NB4 (cell line): ENCODE measurements at places on chromosomes 7 and 10.

DNA sequence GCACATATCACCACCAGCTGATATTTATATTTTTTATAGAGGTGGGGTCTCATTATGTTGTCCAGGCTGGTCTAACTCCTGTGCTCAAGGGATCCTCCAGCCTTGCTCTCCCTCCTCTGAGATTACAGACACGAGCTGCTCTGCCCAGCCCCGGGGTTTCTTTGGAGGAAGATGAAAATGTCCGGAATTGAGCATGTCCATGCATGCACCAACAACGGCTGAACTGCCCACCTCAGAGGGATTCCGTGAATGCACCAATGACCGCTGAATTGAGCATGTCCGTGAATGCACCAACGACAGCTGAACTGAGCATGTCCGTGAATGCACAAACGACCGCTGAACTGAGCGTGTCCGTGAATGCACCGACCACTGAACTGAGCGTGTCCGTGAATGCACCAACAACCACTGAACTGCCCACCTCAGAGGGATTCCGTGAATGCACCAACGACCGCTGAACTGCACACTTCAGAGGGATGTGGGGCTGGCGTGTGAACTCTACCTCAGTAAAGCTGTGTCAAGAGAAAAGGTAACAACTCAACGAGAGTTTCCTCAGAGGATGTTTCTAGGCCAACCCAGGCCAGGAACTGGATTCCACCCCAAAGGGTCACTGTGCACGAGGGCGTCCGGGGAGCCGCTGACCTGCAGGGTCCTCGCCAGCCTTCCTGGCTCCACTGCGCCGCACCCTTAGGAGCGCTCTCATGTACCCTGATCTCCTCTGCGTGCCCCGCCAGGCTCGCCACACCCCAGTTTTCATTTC lies 34.9 kb upstream of the INPP5A start:
- DNase-seq, result no peak

- DNase-seq, result no peak
Measured at GRCh38 chr7:12174931-12175330, 36.2 kb upstream of the TMEM106B start.

- no peak for DNase-seq
Measured at GRCh38 chr7:52920977-52921376, 114.5 kb upstream of the POM121L12 start.

DNA sequence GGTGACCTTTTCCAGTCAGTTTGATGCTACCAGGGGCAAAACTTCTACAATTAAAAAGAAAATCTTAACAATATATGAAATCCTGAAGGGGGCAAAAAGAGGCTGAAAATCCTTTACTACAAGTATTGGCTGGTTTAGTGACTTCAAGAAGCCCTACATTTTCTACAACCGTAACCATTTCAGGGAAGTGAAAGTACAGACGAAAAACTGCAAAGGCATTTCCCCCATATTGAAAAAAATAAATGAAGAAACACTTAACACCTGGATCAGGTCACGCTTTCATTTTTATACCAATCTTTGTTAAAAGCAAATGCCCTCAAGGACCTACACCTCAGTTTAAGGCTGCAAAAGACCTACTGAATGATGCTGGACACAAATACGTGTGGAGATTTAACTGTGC lies 38.6 kb downstream of the IL6 start:
- no peak for DNase-seq

- peak; percentile 81 for DNase-seq
Measured at GRCh38 chr7:5634107-5634950, 147.1 kb downstream of the RNF216 start.

DNA sequence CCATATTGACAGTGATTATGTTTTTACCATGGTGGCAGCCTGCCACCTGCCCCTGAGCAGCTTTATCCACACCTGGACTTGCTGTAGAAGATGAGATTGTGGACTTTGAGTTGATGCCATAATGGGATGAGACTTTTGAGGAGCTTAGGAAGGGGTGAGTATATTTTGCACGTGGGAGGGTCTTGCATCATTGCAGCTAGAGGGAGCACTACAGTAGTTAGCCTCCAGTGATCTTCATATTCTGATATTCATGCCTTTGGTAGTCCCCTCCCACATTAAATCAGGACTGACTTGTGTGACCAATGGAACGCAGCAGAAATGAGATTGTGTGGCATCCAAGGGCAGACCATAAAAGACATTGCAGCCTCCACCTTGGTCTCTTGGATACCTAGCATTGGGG lies 18.2 kb upstream of the COL13A1 start:
- DNase-seq, result no peak

GRCh38 chr7:2003451-2003930 lies 229.3 kb downstream of the MAD1L1 start:
- no peak for DNase-seq

- no peak for DNase-seq
Measured at GRCh38 chr7:127865466-127865865, 165.8 kb downstream of the LRRC4 start.

DNA sequence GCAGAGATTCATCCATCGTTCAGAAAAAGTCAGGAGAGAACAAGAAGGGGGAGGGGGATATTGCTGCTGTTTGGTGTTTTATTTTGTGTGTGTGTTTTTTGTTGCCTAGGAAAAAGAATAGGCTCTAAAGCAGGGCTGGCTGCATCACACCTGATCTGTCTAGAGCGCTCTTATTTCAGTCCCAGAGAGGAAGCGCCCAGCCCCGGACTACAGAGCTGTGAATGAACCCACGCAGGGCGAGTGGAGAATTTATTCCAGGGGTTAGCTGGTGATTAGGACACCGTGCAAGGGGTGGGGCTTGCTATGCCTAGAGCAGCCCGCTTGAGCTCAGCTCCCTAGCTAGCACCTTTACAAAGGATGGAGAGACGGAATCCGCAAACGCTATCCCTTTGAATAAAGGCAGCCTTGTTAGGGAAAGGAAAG lies 621 bp upstream of the FAM13C start:
- DNase-seq, result no peak

- no peak for DNase-seq
Measured at GRCh38 chr7:127978421-127978820, 52.8 kb downstream of the LRRC4 start.
